Activated T-helper 1 cell treated with anti-CD3 and anti-CD28 coated beads, Interleukin-12 subunit alpha, Interleukin-12 subunit beta, Interleukin-2, Interleukin-4 antibody, amounts not matched to agents 30 ng/mL and 10 ng/mL and 1 ng/mL, durations not matched to agents 14 hours and 24 hours and 36 hours (primary cell): ENCODE measurements at places on chromosomes 4 and X. TPM values are rescaled to one million over a fixed set of nuclear protein-coding genes. Genes with fewer than 3 reads are reported as not detected.
A peak's percentile ranks its signal among the peaks of the same experiment; 100 is the strongest.

DNA sequence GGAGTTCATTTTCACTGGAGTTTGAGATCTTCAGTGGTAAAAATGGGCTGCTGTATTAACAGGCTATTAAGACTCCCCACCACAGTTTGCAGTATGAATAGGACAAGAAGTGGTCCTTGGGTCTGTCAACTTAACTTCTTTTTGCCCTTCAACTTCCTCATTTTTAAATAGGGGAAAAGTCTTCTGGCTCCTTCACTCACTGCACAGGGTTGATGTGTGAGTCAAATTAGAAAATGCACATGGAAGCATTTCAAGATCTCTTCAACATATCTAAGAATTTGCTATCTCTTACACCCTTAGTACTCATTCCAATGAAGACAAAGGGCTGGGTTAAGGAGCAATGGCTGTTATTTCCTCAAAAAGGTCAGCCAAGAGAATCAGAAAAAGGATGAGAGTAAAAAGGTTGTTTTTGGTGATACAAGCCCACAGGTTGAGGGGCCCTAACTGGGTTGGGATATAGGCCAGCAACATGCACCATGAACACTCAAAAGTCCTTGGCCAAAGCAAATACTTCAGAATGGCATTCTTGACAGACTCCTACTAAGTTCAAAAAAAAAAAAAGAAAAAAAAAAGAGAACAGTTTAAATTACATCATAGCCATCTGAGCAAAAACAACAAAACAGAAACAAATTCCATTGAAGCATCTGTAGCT, 13.4 kb downstream of the PDE5A start:
- no peak overlapping the region for H3K27ac ChIP-seq
- H3K4me1 ChIP-seq, result no peaks in the 10 kb centered on the region
- H3K4me3 ChIP-seq, result no peak overlapping the region
- peaks cover 12% of the 10 kb centered on the region for H3K27me3 ChIP-seq
- no peaks in the 10 kb centered on the region for H3K36me3 ChIP-seq

GRCh38 chrX:56788717-56789122, 59.7 kb downstream of the NBDY start:
- no peaks in the 10 kb centered on the region for H3K27me3 ChIP-seq
- H3K4me1 ChIP-seq, result peaks cover 22% of the 10 kb centered on the region
- no peak overlapping the region for H3K27ac ChIP-seq
- DNase-seq, result no peak
- no peak overlapping the region for H3K4me3 ChIP-seq

DNA sequence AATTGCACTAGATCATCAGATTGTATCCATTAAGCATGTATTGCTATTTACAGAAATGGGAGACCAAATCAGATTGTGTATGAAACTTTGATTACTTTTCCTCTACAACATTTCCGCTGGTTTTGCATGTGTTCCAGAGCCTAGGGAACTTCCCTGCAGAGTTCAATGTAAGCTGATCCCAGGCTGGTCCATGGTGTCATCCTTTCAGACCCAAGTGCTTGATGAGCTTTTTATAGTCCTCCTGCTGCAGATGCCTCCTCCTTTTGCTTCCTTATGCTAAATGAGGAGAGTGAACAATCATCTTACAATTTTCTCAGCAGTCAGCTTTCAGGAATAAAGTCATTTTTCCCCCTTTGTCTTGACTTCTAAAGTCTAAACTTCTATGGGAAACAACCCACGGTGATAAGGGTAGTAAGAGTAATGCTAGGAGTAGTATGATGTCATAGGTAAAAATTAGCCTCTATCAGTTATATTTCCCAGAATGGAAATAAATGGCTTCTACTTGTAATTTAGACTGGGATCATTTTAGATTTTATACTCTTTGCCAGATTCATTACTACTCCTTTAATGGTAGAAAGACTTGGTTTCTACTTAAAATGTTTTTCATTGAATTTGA, 55.1 kb upstream of the SLC4A4 start:
- no peak for DNase-seq
- no peaks in the 10 kb centered on the region for H3K4me1 ChIP-seq
- no peak overlapping the region for H3K27ac ChIP-seq
- no peaks in the 10 kb centered on the region for H3K36me3 ChIP-seq
- no peak overlapping the region for H3K4me3 ChIP-seq
- peaks cover 4% of the 10 kb centered on the region for H3K27me3 ChIP-seq

- H3K27me3 ChIP-seq, result no peaks in the 10 kb centered on the region
- no peak for DNase-seq
- peaks cover 18% of the 10 kb centered on the region for H3K36me3 ChIP-seq
- peak overlapping the region; percentile 53 for H3K27ac ChIP-seq
- peaks cover 42% of the 10 kb centered on the region for H3K4me1 ChIP-seq
Measured at GRCh38 chr4:112183252-112183651, 38.0 kb downstream of the FAM241A start.

DNA sequence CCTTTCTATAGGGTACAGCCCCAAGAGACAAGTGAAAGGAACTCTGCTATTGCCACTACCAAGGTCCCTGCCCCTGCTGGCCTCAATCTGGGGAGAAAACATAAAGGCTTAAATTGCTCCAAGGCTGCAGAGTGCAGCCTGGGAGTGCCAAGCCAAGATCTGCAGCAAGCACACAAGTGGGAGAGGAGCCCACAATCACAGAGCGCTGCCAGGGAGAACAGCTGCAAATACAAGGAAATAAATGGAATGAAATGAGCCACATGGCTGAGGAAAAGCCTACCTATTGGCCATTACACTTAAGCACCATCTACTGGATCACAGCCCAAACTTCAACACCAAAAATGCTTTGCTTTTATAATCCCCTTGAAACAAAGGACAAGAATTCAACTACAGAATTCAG, 582.4 kb downstream of the FAM133A start:
- no peak for DNase-seq
- no peak overlapping the region for H3K27ac ChIP-seq
- no peak overlapping the region for H3K4me3 ChIP-seq
- no peaks in the 10 kb centered on the region for H3K36me3 ChIP-seq

GRCh38 chrX:49171752-49172279, at the start of gene PLP2:
PLP2 (plus strand) TSS chrX:49171898; CDS start chrX:49172001, 103 bp downstream.
- H3K4me1 ChIP-seq, result peaks cover 19% of the 10 kb centered on the region
- H3K4me3 ChIP-seq, result peak within 1 kb of the TSS; percentile 88
- no peak for DNase-seq
- peaks cover 2% of the 10 kb centered on the region for H3K27me3 ChIP-seq
- peak within 1 kb of the TSS; percentile 84 for H3K27ac ChIP-seq

Gene WDR17
- total RNA-seq, result 1.5 and 1.6 TPM in 2 replicates

Gene CCNA2
- 59.9 and 64.3 TPM in 2 replicates for total RNA-seq

Gene TSC22D3
- 30.0 and 30.6 TPM in 2 replicates for total RNA-seq

Gene MAP9
- total RNA-seq, result 5.9 and 6.2 TPM in 2 replicates

Gene RAB33A
- total RNA-seq, result 20.5 and 21.5 TPM in 2 replicates

Gene SPARCL1
- total RNA-seq, result not detected in 2 replicates

Gene CXCR3
- 53.9 and 55.4 TPM in 2 replicates for total RNA-seq
